Stimulated activated naive CD4-positive, alpha-beta T cell treated with Interleukin-2 at 50 U/mL for 16 hours (primary cell): ENCODE measurements at places on chromosomes 1 and 21.

- no peak for DNase-seq
Observed at GRCh38 chr1:173856903-173857302, 10.9 kb downstream of the GAS5 start.

DNA sequence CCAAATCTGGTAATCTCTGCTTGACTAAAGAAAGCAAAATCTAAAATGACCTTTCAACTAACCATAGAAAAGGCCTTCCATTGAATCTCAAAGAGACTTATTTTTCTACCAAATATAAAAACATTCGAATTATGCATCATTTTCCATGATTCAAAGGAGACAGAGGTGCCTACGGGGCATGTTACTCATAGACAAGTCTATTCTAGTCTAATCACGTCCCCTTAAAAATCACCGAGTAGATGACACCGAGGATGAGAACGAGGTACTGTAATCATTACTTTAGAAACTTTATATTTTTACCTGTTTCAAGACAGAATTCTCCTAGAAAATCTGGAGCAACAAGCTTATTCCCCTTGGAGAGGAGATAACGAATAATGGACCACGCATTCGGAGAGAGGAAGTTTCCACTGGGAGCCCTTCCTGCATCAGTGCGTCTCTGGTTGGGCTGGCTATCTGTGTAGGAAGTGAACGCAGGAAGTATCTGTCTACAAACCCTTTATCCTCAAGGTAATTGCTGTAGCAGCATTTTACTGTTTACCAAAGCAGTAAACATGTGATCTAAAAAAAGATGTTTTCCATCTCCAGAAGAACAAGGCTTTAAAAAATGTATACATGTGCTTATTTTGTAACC lies 9.5 kb downstream of the ERG start:
- no peak for DNase-seq

- no peak for DNase-seq
Observed at GRCh38 chr1:34060187-34060730, 104.8 kb downstream of the CSMD2 start.

DNA sequence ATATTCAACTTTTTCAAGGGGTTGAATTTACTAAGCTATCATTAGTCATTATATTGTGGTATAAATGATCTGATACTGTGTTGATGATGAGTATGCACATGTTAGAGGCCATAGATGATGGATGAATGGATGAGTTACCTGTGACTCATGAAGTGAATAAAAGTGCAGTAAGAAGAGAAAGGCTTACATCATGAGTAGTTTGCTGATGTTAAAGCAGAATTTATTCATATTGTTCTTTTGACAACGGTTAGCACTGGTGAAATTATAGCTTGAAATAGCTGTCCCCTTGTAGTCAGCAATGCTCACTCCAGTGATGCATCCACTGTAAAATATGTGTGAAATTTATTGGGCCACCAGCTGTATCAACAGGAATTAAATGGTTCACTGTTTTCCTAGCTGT lies 541.0 kb upstream of the ZRANB2 start:
- DNase-seq: no peak

- no peak for DNase-seq
Observed at GRCh38 chr1:66505671-66506392, 28.1 kb upstream of the SGIP1 start.

DNA sequence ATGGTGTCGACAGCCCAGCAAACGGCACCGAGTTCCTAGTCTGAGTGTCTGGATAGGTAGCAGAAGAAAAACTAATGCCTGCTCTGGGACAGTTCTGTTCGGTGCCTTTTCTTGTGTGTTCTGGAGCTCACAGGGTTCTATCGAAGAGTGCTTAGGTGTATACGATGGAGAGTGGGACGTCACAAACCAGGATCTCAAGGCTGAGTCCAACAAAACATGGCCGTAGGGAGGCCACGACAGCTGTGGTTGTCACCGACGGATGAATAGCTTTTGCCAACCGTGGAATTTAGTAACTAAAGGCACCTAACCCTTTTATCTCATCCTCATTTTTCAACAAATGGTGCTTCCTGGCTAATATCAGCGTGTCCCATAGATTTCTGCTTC lies 635 bp upstream of the SYNJ1 start:
- no peak for DNase-seq

DNA sequence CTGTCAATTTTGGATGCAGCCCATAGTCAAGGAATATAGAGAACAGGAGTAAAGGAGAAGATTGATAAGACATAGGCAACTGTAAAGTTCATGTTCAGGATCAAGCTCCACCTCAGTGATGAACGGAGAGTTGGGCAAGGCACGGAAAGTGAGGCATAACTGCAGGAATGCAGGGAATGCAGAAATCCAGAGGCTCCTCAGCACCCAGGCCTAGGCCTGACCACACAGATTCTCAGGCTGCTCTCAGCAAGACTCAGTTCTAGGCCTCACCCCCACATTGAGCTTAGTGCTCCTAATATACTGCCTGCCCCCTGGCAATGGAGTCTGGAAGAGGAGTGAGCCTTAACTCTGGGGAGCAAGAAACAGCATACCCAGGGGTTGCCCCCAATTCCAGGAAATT lies 36.3 kb upstream of the S1PR1 start:
- DNase-seq: no peak

GRCh38 chr1:175742790-175743459 lies 470 bp downstream of the TNR start:
- DNase-seq: no peak
